Right cardiac atrium (tissue), 5 donors: ENCODE measurements at places on chromosomes 4 and X.

GRCh38 chr4:1053080-1053661 is 41.7 kb downstream of the FGFRL1 start:
- peak; percentile 39 for DNase-seq

- DNase-seq = no peak
These were observed 67.4 kb upstream of the SCML1 start for GRCh38 chrX:17669891-17670290.

GRCh38 chr4:28149762-28150161 is 1289.1 kb downstream of the STIM2 start:
- DNase-seq = no peak

GRCh38 chrX:110374559-110374958 is 15.9 kb downstream of the RTL9 start:
- no peak for DNase-seq

GRCh38 chrX:71184092-71184491 is 38.9 kb upstream of the GJB1 start:
- DNase-seq = no peak

DNA sequence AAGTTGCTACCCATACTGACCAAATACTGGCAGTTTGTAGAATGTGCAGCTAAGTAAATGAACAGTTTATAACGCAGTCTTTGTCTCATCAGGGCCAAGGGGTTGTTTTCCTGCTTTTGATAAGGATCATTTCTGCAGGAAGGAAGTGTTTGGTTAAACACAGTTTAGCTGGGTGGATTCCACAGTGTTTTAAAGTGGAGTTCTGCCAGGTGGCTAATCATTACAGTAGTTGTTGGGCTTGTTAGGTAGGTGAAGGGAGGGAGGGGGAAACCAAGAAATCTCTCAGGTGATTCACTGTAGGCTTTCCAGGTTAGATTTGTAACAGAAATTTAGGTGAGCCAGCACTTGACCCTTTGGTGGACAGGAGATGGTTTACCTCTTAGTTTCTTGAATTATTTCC is 58.1 kb downstream of the FNIP2 start:
- DNase-seq = no peak

DNA sequence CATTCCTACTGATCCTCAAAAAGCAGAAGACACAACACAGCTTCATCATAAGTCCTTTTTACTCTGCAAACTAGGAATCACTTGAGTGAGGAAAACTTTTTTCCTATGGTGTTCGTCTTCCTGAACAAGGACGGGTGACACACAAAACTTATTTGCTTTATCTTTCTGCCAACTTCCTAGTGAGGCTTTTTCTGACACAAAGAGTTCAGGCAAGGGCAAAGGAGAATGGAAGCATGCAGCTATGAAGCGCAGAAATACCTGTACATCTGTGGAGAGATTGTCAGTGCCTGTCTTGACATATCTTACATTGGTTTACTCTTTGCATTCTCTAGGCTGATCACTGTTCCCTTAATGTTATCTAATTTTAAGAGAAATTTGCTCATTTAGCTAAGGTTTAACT is 548.0 kb upstream of the IGFBP7 start:
- no peak for DNase-seq

DNA sequence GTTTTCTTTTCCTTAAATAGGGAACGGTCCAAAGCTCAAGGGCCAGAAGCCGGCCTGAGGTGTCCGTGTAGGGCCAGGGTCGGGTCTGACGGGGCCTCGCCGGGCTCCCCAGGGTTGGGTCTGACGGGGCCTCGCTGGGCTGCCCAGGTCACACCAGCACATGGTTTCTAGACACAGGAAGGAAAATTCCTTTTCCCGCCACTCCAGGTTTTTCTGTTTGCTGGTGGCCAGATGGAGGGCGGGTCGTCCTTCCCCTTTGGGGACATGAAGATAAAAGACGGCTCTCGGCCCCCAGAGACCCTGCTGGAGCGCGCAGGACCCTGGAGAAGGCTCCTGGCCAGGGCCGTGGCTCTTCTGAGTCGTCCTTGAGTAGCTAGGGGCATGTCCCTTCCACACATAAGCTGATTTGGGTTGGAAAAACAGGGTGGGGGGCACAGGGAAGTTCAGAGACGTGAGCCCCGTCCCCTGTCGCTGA is 35.1 kb downstream of the PIGG start:
- DNase-seq = no peak

DNA sequence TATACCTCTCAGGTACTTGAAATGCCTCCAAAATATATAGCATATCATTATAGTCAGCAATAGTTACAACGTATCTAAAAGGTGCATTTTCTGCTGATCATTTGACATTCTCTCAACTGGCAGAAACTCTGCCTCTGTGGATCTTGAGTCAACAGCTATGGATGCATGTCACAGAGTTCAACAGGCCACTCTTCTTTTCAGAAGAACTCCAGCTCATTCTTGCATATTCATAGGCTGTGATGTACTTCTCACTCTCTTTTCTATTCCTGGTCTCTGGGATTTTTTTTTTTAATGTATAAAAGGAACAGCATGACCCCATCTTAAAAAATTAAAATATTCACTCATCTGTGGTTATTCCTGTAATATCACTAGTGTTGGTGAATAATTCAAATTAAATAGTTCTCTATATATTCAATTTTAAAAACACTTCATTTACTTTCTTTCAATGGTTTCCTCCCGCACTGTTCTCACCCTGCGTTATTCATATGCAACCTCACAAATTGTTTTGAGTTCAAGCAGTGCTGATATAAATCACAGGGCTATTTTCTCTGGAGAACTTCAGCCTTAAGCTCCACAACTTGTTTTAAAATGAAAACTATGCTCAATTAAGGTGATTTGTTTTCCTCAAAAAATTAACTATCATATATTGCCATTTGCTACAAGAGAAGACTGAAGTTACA is 1111.2 kb upstream of the ADGRL3 start:
- no peak for DNase-seq

- DNase-seq = no peak
These were observed 122.2 kb downstream of the ANXA5 start for GRCh38 chr4:121574618-121575017.

DNA sequence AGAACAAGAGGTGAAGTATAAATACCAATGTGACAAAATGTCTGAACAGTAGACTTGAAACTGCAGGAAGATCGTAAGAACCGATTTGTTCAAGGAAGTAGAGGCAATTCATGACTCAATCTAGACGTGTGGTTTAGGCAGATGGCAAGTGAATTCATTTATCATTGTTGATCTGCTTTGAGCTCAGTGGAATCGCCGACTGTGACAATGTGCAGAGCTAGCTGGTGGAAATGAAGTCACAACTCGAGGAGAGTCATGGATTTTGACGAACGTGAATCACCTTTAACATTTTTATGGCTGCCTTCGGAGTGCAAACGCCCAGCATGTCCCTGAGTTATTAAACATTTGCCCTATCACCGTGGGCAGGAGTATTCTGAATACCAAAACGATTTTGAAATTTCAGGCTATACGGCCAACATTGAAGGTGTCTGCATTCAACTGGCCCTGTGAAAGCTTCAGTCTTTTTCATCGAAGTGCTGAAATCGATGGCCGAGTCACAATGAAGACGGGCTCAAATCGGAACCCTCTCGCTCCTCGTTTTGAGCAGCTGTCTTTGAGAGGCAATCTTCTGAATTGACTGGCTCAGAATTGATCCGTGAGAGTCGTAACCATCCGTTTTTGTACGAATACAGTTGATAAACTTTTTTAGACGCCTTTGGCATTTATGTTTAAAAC is 689 bp upstream of the OGT start:
- DNase-seq = no peak

DNA sequence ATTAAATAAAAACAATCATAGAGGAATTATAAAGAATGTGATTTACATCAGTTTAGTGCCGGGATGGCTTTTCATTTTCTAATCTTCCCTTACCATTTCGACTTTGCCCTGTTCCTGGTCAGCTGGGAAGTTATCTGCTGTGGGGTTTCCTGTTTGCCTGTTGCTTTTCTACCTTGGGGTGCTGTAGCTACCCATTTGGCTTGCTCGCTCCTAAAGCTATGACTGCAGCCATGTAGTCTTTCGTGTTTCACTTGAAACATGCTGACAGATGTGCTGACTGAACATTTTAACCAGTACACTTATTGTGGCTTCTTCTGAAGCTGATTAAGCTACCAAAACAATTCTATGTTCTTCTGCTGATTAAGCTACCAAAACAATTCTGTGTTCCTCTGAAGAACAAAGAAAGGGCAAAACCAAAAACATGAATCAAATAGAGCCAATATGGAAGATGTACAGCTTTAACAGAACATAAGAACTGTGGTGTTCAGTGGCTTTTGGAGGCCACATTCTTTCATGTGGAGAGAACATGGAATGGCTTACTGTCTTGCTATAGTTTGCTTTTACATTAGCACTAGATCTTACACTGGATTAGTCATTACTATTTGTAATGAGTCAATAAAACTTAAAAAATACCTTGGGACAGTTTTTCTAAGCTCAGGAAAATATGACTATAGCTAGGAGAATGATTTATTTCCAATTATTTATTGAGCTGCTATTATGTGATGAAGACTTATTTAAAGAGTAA is 440.4 kb downstream of the SPRY1 start:
- DNase-seq = no peak

DNA sequence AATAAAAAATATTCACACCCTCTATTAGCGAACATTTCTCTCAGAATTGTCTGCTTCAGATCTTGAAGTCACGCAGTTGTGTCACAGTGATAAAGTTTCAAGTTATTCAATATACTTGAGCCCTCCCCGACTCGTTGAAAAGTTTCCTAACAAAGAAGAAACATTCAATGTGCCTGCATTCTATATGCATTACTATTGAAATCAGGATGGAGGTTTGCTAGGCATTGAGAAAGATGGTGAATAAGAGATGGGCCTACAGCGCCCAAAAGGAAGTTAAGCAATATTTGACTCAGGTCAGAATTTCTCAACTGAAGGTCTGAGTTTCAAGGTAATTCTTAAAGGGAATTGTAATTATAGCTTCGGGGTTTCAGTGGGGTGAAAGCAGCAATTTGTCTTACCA is 6.1 kb downstream of the TCEANC start:
- no peak for DNase-seq

GRCh38 chr4:8260656-8261111 is 8.9 kb upstream of the HTRA3 start:
- DNase-seq = no peak

- no peak for DNase-seq
These were observed 69.9 kb upstream of the ESX1 start for GRCh38 chrX:104324461-104325212.

GRCh38 chr4:149005191-149005590 is 563.0 kb upstream of the NR3C2 start:
- no peak for DNase-seq

GRCh38 chrX:151828439-151829080 is 84.1 kb upstream of the MAGEA4 start:
- DNase-seq = no peak

DNA sequence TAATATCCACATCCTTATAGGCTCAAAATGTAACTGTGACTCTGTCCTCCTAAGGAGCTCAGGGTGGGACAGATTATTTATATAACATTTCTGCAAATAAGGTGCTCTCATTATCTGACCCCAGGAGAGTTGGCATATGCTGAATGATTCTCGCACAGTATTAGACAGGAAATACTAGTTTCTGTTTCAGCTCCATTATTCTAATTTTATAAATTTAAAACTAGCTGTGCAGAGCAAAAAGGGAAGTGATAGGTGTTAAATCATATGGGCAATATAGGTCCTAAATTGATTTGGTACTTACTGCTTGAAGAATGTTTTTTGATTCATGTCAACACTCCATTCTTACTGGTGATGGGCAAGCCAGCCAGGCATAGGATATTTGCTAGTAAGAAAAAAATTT is 141.5 kb downstream of the GLRA2 start:
- DNase-seq = no peak

GRCh38 chr4:2888886-2889285 is 45.2 kb downstream of the ADD1 start:
- no peak for DNase-seq

GRCh38 chrX:40188573-40189417 is 91.0 kb upstream of the BCOR start:
- no peak for DNase-seq
